H4 (cell line): ENCODE measurements at places on chromosomes 6 and 20. TPM values are rescaled to one million over a fixed set of nuclear protein-coding genes. Genes with fewer than 3 reads are reported as not detected.

TPX2 gene
- 111 and 128 TPM in 2 replicates for total RNA-seq

- no peak for DNase-seq
Measured at GRCh38 chr6:92404281-92404680, 1015.1 kb downstream of the EPHA7 start.

DNA sequence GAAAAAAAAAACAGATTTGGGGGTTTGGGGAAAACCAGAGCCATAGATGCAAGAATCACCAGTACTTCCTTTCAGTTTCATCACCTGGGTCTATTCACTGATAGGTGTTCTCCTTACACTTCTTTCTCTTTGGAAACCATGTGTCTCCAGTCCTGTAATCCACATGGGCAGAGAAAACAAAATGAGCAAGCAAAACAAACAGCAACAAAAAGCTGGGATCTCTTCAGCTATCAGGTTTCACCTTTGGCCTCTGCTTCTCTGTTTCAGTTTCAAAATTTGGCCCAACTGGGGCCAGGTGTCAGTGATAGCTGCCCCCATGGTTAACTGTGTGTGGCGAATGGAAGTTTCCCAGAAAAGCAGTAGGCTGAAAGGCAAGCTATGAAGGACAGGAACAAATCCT is 220.0 kb upstream of the THBS2 start:
- DNase-seq: no peak

DNA sequence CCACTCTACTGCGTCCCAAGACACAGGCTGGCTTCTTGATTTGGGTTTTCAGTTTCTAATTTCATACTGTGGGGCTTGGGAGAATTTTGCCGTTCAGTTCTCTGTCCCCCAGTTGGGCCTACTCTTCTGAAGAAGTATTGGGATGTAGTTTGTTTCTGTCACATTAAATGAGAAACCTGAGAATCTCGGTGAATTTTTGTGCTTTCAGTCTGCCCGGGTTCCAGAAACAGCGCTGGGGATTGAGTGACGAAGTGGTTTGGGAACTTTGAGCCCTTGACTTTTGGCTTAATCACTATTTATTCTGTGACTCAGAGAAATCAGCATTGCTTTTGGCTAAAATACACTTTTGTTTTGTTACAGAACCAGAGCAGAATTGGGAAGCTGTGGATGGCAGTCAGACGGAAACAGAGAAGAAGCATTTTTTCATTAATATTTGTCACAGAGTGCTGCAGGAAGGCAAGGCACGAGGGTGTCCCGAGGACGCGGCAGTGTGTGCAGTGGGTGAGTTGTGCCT is 74.0 kb downstream of the IGF2R start:
- no peak for DNase-seq

GRCh38 chr6:101676187-101676586 is 282.7 kb downstream of the GRIK2 start:
- DNase-seq: no peak

DNA sequence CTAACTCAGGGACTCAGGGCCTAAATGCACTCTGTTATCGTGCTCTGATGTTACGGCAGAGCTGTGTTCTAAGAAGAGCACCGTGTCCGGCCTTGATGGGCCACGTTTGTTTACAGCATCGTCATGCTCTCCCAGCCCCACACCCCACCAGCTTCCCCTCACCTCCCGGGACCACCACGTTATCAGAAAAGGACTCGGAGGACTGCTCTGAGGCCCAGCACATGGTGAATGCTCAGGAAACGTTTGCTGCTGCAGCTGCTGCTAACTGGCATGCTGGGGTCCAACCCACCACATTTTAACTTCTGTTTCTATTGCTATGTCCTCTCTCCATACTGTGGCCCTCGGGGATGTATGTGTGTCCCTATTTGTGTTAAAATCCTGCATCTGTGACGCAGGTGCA is 50.3 kb downstream of the WDR27 start:
- no peak for DNase-seq

PSORS1C2 gene
- total RNA-seq: not detected in 2 replicates

DNA sequence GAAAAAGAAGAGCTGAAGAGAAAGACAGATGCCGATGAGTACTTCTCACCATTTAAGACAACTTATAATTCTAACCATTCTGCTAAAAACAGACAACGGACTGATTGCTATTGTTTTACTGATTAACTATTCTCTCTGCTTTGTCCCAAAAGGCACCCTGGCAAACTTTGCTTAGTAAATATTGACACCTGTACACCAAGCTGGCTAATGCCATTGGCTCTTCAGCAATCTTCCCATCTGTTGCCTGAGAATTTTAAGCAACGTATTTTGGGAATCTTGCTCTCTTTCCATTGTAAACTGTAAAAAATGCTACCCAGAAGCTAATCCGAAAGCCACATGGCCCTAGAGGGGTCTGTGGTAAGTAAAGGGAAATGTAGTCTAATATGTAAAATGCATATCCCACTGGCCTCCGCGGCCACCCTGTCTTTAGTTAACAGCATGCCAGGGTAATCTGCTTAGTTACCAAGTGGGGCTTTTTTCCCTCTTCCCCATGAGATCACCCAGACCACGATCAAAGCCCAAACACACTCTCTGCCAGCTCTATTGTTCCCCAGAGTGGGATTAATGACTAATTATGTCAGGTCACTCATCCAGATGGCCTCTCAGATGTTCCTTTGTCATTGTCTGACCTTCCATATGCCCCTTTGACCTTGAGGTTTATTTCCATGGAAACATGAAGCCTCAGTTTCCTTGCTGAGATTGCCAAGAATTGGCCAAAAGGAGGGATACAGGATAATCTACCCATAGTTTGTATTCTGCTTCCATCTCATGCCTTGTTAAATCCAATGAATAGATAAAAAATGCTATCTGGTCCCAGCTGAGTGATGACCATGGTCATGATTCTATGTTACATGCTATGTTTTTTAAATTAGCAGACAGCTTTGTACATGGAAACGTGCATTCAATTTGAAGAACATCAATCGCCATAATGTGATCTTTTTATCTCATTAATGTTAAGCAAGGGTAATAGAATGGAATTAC is 216.4 kb upstream of the MCHR2 start:
- DNase-seq: no peak

CD40 gene
- total RNA-seq: 6.2 and 13.7 TPM in 2 replicates

GRCh38 chr6:7646394-7646793 is 56.4 kb downstream of the SNRNP48 start:
- no peak for DNase-seq

CST3 gene
- total RNA-seq: 131 and 132 TPM in 2 replicates

DNA sequence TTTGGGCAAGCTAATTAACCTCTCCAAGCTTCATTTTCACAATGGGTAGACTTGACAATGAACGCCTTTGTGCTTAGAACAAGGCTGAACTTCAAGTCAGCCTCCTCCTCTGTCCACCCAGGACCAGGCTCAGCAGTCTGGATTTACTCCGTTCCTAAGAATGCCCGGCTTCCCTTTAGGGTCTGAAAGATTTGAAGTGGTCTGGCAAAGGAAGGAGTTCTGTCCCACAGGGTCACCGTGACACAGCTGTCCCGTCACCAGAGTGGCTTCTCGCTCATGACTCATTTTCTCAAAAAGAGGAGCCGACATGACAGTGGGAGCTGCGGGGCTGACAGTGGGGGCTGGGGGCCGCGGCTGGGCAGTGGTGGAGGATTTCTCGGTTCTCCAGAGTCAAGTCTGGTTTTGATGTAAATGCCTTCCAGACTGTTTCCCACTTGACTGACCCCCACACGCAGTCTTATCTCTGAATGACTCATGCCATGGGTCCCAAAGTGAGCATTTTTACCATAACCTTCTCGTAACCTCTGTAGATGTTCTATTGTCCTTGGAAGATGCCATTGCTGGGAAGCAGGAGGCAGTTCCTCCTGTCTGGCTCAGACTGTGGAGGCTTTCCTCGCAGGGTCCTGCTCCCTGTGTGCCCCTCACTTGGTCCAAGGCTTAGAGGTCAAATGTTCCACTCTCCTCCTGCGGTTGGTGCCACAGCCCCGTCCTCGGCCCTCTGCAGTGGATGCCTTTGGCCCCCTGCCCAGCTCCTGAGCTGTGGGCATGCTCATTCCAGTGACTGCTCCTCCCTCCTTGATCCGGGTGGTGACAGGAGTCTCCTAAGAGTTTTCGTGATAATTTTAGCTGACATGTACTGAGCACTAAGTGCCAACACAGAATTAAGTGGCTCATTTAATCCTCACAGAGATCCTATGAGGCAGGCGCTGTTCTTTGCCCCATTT is 253.1 kb downstream of the FNDC1 start:
- DNase-seq: no peak

DNA sequence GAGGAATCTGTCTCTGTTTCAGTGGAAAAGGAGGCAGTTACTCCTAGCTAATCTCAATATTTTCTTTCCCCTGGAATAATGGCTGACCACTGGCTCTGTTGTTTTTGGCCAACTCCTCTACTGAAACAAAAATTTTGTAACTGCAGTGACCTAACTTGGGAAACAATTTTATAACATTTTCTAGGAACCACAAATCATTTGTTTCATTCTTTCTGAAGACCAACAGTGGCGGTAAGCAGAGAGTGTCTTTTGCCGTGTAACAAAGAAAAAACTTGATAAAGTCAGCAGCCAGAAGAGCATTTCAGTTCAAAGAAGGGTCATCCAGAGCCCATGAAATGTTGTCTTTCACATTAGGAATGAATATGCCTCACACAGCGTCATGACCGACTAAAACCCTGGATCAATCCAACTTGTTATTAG is 11.8 kb upstream of the BFSP1 start:
- no peak for DNase-seq

DNA sequence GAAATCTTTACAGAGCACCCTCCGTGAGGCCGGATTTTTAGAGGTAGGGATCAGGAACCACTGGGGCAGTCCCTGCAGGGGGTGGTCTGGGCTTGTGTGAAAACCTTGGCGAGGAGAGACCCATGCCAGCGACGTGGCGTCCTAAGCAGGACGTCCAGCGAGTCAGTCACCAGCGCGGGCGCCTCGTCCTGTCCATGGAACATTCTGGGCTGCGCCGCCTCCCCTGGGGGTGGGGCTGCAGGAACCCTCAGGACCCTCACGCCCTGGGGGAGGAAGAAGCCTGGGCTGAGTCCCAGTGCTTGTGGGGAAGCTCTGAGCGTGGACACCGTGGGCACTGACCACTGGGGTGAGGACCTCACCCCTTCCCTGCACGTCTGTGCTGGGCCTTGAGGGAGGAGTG is 25.7 kb upstream of the DACT2 start:
- DNase-seq: no peak

RUNX2 gene
- total RNA-seq: 18.3 and 37.7 TPM in 2 replicates

DNA sequence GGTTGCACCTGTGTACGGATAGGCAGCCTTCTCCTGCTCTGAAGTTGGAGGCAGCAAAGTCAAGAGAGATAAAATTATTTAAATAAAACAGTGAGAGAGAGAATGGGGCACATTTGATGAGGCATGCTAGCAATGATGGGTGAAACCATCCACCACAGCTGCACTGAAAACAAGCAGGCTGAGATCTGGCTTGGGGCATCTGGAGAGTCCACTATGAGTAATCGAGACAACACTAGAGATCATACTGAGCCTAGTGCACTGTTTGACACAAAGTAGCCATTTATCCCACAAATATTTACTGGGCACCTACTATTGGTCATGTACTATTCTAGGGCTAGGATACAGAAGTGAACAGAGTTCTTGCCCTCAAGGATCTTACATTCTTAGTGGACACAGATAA is 66.4 kb downstream of the DZANK1 start:
- DNase-seq: no peak

DNA sequence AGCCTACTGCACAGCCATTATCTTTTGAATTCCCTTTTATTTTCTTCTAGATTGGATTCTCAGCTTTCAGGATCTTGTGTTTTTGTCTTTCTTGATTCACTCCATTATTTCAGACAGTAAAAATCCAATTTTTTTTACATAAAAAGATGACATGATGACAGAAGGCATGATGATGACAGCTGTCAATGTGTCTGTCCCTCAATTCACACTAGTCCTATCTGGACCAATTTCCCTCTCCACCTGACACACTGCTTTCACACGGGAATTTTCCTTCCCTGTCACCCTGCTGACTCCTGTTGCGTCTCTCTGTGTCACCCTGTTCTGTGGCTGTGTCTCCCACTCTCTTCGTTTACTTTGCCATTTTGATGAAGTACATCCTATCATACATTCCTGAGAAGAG is 73.6 kb downstream of the KHDC1L start:
- no peak for DNase-seq

DNA sequence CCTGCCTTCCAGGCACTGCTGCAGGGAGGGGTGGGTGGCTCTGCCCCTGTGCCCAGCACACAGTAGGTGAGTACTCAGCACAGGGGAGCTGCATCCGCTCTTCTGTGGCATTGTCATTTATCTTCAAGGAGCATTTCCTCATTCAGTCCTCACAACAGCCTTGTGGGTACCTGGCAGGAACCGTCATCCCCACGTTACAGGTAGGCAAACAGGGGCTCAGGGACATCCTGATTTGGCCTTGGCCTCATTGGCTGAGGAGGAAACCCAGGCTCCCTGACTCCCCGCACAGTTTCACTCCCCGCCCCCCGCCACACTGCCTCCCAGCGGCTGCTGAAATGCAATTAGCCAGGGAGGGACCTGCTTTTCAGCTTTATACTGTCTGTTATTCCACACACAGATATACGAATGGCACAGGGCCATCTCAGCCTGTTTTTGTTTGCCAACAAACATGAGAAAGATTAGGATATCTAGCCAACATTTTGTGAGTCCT is 24.2 kb upstream of the PNPLA1 start:
- no peak for DNase-seq

DNA sequence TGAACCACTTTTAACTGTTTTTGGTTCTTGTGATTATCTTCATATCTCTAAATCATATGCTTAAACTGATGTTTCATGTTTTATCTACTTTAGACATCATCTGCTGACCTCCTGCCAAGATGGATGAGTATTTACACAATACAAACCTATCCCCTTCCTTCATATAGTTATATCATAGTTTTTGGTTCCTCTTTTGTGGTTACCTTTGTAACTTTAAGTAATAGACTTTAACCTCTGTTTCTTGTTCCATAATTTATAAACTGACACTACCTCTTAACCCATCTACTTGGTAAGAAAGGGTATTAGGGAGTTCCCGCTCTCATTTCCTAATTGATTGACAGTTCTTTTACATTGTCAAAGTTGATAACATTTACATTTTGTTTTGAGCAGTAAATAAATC is 11.9 kb downstream of the PCMT1 start:
- no peak for DNase-seq

DNA sequence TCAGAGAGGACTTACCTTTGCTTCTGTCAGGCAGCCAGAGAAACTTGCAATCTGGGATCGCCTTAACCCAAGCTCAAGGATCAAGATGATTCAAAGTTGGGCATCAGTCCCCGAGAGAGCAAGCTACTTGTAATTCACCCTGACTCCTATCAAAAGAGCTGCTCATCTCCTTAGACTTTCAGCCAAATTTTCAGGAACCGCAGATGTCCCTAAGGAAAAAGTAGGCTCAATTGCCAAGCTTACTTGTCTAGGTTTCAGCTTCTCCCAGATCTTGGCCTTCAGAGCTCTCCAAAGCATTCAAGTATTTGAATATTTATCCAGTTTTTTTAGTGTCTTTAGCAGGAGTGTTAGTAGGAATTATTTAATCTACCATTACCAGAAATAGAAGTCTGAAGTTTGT is 434.1 kb upstream of the MMS22L start:
- DNase-seq: no peak

- no peak for DNase-seq
Measured at GRCh38 chr20:17751640-17752039, 51.9 kb downstream of the BANF2 start.

- DNase-seq: no peak
Measured at GRCh38 chr6:14591998-14592397, 474.4 kb downstream of the CD83 start.

ETV7 gene
- total RNA-seq: 0.99 and 1.2 TPM in 2 replicates

GRCh38 chr6:35298625-35299140 is 1.1 kb downstream of the DEF6 start:
- DNase-seq: no peak

GRCh38 chr6:143061597-143062385 is 1.1 kb downstream of the AIG1 start:
- DNase-seq: no peak

CLVS2 gene
- total RNA-seq: 0.04 TPM in 1 of 2 replicates, not detected in the other
